Stimulated activated CD8-positive, alpha-beta memory T cell treated with anti-CD3 and anti-CD28 coated beads, Interleukin-4, amount 100 ng/mL, for 1 hour (primary cell): ENCODE measurements at places on chromosomes 11 and 22.

DNA sequence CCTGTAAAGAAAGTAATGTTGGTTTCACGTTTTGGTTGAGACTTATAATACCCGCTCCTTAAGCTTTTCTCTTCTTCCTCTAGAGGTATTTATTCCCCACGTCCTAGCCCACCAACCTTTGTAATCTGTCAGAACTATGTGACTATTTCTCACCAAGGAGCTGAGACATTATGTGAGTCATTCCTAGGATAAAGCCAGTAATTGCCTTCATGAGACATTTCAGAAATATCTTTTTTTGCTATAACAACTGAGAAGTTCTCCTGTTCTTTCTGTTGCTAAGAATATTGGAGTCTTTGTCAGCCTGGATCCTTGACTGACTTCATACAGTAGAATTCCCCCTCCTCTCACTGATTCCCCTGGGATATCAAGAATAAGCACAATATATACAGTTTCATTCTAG lies 1497.0 kb upstream of the TENM4 start:
- no peak for DNase-seq

DNA sequence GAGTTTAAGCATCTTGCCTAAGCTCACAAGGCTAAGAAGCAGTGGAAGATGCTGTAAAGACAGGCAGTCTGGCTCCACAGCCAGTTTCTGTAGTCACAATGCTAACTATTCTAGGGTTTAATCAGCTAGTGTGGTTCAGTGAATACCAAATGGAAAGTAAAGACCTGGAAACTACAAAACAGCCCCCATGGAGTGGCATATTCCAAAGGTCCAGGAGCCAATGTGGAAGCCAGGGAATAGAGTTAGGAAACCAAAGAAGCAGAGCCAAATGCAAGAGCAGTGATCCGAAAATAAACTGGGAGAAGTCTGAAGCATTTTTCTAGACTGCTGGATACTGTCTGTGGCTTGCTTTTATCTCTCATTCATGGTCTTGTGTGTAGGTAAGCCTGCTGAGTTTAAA lies 731.2 kb upstream of the ANO5 start:
- DNase-seq: no peak

- DNase-seq: no peak
These were observed 655.2 kb downstream of the TBC1D22A start for GRCh38 chr22:47417699-47418098.

- no peak for DNase-seq
These were observed 59.9 kb downstream of the SLC1A2 start for GRCh38 chr11:35359321-35360054.

GRCh38 chr22:31329029-31329428 lies 17.1 kb downstream of the PATZ1 start:
- DNase-seq: no peak

- no peak for DNase-seq
These were observed 15.5 kb upstream of the ZBTB44 start for GRCh38 chr11:130330101-130330684.

DNA sequence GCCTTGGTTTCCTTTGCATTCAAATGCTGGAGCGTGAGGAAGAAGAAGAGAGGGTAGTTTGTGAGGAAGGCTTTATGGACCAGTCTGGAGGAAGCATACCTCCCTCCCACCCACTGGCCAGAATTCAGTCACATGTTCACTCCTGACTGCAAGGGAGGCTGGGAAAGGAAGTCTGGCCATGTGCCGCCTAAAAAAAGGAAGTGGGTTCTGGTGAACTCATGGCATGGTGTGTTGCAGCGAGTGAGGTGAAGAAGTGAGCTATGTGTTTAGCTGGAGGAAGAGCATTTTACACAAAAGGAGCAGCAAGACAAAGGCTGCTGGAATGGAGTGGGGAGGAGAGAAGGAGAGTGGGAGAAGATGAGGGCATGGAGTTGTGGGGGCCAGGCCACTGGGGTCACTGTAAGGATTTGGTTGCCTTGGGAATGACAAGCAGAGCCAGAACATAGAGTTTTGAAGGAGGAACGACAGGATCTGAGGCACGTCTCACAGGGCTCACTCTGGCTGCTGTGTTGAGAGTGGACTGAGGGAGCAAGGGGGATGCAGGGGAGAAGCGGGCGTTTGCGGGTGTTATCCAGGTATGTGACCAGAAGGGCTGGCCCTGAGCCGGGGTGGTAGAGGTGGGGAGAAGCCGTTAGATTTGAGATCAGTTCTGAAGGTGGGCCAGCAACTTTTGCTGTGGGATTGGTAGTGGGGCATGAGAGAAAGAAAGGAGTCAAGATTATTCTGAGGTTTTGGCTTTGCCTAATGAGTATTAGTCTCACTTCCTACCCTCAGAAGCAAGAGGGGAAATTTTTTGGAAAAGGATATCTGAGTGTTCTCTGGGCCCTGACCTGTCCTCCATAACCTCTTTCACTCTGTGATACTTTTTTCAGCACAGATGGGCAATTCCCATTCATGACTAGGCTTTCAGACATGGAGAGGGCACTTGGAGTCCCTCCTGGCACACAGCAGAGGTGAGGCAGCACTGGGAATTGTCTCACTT lies 26.4 kb downstream of the BMAL1 start:
- no peak for DNase-seq

- no peak for DNase-seq
These were observed 5.8 kb downstream of the UBASH3B start for GRCh38 chr11:122661182-122661945.
